ENCODE measurements at places on chromosomes 7 and 10. TPM values are rescaled to one million over a fixed set of nuclear protein-coding genes. Genes with fewer than 3 reads are reported as not detected.

DNA sequence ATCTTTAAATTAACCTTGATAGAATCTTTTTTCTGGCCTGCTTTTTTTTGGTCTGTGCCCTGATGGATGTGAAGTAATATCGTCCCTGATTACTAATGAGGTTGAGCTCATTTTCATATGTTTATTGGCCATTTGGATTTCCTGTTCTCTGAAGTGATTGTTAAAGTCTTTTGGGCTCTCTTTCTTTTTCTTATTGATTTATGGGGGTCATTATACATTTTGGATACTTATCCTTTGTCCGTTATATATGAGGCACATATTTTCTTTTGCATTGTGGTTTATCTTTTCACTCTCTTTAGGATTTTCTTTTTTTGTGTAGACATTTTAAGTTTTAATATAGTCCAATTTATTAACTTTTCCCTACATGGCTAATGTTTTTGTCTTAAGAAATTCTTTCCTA is 12.6 kb downstream of the SLK start:
- DNase-seq: no peak

- peak; percentile 94 for DNase-seq
Measured at GRCh38 chr7:45917658-45918057, 3.4 kb downstream of the IGFBP3 start.

DNA sequence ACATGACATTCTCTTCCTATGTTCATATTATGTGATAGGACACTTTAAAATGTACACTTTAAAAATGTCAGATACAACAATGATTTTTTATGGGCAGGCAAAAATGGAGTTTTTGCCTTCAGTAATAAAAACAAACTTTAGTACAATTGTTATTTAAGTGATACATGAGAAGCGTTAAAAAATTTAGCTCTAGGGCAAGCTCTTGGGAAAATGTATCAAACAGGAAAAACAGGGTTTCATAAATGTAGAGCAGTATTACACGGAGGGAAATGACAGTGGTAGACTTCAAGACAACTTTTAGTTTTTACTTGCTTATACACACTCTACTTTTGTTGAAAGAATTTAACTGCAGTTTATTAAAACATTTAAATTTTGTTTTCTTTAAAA is 1.5 kb downstream of the FHIP2A start:
- DNase-seq: no peak

- no peak for DNase-seq
Measured at GRCh38 chr10:69321039-69321715, 42.9 kb downstream of the HK1 start.

Gene PPP1R9A
- total RNA-seq: 38.7 TPM
